ENCODE measurements at places on chromosomes 5 and 9.

- DNase-seq, result no peak
- H3K36me3 ChIP-seq, result no peaks in the 10 kb centered on the region
- no peak overlapping the region for H3K27ac ChIP-seq
- no peak overlapping the region for H3K4me3 ChIP-seq
- H3K27me3 ChIP-seq, result peaks cover 5% of the 10 kb centered on the region
- H3K4me1 ChIP-seq, result no peaks in the 10 kb centered on the region
Measured at GRCh38 chr5:74240783-74241750, 399.5 kb downstream of the ENC1 start.

DNA sequence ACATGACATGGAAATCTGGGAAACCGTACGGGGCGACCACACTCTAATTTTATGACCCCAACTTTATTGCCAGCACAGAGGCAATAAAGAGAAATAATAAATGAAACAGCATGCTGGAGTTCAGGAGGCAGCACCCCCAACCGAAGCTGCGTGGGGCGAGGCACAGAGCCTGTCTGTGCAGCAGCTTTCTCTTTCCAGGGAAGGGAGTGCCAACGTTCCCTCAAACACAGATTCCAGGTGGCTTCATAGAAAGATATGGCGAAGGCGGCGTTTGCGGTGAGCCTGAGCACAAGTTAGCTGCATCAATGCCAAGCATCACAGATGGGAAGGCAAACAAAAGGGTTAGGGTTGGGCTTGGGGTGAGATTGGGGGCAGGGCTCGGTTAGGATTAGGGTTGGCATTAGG lies 114.8 kb downstream of the HSD17B3 start:
- H3K36me3 ChIP-seq, result no peaks in the 10 kb centered on the region
- H3K4me1 ChIP-seq, result no peaks in the 10 kb centered on the region
- H3K4me3 ChIP-seq, result no peak overlapping the region
- no peaks in the 10 kb centered on the region for H3K27me3 ChIP-seq
- H3K27ac ChIP-seq, result no peak overlapping the region

GRCh38 chr5:55932700-55933099 lies 62.1 kb downstream of the IL6ST start:
- DNase-seq, result no peak
- H3K4me3 ChIP-seq, result no peak overlapping the region
- no peak overlapping the region for H3K27ac ChIP-seq

DNA sequence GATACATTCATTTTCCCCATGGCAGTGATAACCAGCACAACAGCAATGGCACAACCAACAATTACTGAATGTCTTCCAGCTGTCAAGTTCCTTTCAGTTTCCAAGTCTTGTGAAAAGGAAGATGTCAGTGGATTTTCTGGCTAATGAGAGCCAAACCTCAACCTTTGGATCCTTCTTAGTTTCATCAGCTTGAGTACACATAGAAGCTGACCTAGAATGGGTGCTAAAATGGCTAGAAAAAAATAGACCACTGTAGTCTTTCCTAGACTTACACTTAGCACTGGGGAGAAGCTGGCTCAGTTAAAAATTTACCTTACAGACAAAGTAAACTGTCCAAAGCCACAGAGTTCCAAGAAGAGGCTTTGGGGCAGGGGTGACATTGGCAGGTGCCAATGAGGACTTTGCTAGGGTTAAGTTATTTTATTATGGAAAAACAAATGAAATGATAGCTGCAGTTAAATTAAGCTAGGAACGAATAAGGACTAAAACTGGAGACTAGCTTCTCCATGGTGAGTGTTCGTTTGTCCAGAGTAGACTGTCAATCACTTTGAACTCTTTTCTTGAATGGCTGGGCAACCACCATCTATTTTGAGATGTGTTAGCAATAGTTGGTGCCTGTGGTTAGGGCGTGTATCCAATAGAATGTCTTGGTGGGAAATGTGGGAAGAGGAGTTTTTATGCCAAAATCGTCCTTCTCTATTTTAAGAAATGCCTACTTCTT lies 25.9 kb upstream of the TXN start:
- DNase-seq, result no peak
- H3K27ac ChIP-seq, result no peak overlapping the region
- no peaks in the 10 kb centered on the region for H3K4me1 ChIP-seq
- H3K27me3 ChIP-seq, result no peaks in the 10 kb centered on the region
- H3K36me3 ChIP-seq, result no peaks in the 10 kb centered on the region

DNA sequence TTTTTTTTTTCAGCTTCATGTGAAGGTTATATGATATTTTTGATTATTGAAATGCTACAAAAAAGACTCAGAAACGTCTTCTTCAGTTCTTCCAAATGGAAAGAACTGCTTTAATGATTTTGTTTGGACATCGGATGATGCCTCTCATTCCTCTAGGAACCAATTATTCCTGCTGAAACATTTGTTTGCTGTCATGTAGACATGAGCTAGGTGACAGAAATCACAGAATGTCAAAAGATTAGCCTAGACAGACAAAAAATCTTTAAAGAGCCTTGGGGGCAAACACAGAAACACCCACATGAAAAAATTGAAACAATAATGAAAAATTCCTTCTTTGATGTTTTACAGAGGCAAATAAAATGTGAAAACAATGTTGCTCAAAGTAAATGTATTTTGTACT lies 244.2 kb upstream of the EDIL3 start:
- no peaks in the 10 kb centered on the region for H3K4me1 ChIP-seq
- no peak for DNase-seq
- H3K27ac ChIP-seq, result no peak overlapping the region
- no peaks in the 10 kb centered on the region for H3K27me3 ChIP-seq
- no peak overlapping the region for H3K4me3 ChIP-seq

DNA sequence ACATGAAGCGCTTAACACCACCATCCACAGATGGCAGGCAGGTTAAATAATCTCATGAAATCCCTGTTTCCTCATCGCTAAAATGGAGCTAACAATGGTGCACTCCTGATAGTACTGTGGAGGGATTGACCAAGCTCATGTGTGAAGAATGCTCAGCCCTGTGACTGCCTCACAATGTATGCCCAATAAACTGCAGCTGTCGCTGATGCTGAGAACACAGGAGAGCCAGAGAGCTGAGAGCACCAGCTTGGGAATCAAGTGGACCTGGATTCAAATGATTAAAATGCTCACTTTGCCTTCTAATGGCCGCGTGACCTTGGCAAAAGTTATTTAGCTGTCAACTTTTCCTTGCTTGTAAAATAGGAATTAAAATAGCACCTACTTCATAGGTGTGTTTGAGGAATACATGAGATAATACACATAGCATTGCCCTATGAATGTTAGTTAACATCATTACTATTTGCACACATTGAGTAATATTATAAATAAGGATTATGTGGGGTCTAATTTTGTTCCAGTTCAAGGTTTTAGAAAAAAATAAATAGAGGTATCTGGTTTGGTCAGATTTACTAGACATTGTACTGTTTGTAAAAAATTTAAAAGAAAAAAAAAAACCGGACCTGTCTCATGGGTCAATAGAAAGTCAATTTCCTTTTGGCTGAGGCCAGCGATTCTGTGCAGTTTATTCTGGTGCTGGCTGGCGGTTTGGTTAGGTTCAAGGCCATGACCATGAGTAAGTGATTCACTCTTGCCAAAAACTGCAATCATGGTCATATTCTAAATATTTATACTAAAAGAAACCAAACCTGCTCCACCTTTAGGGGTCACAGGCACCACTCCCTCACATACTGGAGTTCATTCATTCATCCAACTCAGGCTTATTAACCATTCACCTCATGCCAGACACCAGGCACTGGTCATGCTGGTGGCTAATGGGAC lies 101.3 kb downstream of the SH3TC2 start:
- H3K36me3 ChIP-seq, result no peaks in the 10 kb centered on the region
- DNase-seq, result no peak
- no peak overlapping the region for H3K4me3 ChIP-seq
- no peaks in the 10 kb centered on the region for H3K27me3 ChIP-seq
- H3K4me1 ChIP-seq, result peaks cover 5% of the 10 kb centered on the region
- H3K27ac ChIP-seq, result no peak overlapping the region

DNA sequence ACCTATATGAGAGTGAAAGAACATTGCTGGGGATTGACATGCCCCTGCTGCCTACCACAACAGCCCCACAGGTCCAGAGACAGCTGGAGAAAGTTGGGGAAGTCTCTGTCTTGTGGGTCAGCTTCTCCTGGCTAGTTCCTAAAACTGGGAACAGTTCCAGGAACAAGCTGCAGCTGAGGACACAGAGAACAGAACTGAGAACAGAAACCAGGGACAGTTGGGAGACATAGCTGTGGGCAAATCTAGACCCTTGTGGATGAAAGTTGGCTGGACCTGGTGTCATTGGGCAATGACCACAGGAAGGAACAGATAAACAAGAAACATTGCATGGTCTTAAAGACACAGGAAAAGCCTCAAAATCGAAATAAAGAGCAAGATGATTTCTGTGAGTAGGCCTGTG lies 58.3 kb upstream of the MOCS2 start:
- H3K27ac ChIP-seq, result no peak overlapping the region
- no peaks in the 10 kb centered on the region for H3K4me1 ChIP-seq
- DNase-seq, result no peak

GRCh38 chr5:76831110-76831452 lies 12.3 kb downstream of the F2RL1 start:
- no peaks in the 10 kb centered on the region for H3K4me1 ChIP-seq
- no peak for DNase-seq
- H3K4me3 ChIP-seq, result no peak overlapping the region
- no peak overlapping the region for H3K27ac ChIP-seq
- no peaks in the 10 kb centered on the region for H3K27me3 ChIP-seq

GRCh38 chr9:124054582-124055227 lies 43.1 kb downstream of the LHX2 start:
- H3K27ac ChIP-seq, result no peak overlapping the region
- peaks cover 6% of the 10 kb centered on the region for H3K27me3 ChIP-seq
- no peak overlapping the region for H3K4me3 ChIP-seq
- no peaks in the 10 kb centered on the region for H3K4me1 ChIP-seq

DNA sequence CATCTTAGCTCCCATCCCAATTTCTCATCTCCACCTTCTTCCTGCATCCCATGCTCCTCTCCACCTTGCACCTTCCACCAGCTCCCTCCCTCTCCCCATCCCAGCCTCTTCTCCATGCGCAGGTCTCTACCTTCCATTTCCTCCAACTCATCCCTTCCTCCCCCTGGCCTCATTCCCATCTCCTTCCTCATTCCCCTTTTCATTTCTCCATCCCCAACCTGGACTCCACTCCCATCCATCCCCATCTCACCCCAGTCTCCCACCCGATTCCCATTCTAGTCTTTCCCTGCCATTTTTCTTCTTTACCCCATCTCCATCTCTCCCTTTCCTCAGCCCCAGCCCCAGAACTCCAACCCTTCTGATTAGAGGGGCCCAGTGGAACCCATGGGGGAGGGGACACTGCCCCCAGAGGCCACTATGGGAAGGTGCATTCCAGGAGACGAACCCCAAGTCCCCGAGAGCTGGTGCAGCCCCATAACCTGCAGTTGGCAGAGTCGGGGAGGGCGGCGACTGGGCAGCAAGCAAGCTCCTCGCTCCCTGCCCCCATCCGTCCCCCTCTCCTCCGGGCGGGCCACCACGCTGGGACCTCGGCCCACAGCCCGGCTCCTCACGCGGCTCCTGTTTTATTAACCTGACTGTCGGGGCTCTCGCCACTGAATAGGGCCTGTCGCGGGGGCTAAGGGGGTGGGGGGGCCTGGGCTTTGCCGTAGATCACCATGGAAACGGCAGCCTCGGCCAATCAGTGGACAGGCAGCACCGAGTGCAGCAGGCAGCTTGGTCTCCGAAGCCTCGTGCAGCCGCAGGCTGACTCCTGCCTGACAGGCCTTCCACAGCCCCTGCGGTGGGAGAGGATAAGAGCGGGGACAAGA lies 66.7 kb downstream of the PCDH1 start:
- H3K4me1 ChIP-seq, result no peaks in the 10 kb centered on the region
- H3K27ac ChIP-seq, result no peak overlapping the region
- peak; percentile 45 for DNase-seq
- H3K4me3 ChIP-seq, result no peak overlapping the region
- H3K36me3 ChIP-seq, result no peaks in the 10 kb centered on the region

DNA sequence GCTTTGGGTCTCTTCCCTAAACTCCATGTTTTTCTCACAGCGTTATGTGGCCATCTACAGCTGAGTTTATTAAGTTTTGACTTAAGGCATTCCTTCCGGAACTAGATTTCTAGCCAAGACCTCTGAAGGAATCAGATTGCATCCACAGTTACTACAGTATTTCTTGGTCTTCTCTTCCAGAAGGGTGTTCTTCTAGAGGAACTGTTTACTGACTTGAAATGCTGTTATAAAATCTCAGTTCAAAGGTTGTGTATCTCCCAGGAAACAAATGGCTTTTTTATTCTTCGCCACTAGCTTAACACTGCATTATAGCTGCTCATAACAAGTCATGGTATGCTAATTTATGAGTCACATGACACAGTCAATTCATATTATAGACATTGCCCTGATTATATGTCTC lies 55.3 kb upstream of the RAD23B start:
- no peaks in the 10 kb centered on the region for H3K36me3 ChIP-seq
- H3K27me3 ChIP-seq, result no peaks in the 10 kb centered on the region
- no peaks in the 10 kb centered on the region for H3K4me1 ChIP-seq

DNA sequence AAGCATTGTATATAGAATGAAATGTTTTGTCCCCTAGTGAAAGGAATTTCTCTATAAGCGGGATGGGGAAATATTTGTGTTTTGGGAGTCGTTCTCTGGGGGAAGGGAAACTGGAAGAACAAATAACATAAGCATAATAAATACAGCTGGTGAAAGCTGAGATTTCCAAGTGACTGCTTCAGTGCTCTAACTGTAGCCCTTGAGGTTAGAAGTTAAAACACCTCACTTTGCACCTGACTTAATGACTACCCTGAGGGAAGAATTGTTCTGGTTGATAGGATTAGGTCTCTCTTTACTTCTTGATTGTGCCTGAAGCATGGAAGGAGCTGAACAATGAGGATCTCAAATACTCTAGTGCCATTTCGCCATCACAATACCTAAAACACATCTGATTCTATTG lies 307.4 kb downstream of the MAN2A1 start:
- no peak overlapping the region for H3K4me3 ChIP-seq
- no peaks in the 10 kb centered on the region for H3K27me3 ChIP-seq
- no peaks in the 10 kb centered on the region for H3K36me3 ChIP-seq
- H3K4me1 ChIP-seq, result no peaks in the 10 kb centered on the region

- H3K27me3 ChIP-seq, result no peaks in the 10 kb centered on the region
- H3K36me3 ChIP-seq, result no peaks in the 10 kb centered on the region
- no peak overlapping the region for H3K27ac ChIP-seq
- H3K4me1 ChIP-seq, result peaks cover 7% of the 10 kb centered on the region
- no peak overlapping the region for H3K4me3 ChIP-seq
- no peak for DNase-seq
Measured at GRCh38 chr5:32504989-32505596, 60.6 kb upstream of the ZFR start.

GRCh38 chr5:117621921-117622320 lies 1047.3 kb upstream of the SEMA6A start:
- DNase-seq, result no peak
- H3K4me1 ChIP-seq, result no peaks in the 10 kb centered on the region
- H3K27me3 ChIP-seq, result no peaks in the 10 kb centered on the region
- H3K36me3 ChIP-seq, result no peaks in the 10 kb centered on the region

Measured in CD4-positive, alpha-beta memory T cell (primary cell).